ENCODE measurements at places on chromosomes 12 and 14.

GRCh38 chr12:120262852-120263747 is 2.4 kb downstream of the PXN start:
- no peak for DNase-seq

DNA sequence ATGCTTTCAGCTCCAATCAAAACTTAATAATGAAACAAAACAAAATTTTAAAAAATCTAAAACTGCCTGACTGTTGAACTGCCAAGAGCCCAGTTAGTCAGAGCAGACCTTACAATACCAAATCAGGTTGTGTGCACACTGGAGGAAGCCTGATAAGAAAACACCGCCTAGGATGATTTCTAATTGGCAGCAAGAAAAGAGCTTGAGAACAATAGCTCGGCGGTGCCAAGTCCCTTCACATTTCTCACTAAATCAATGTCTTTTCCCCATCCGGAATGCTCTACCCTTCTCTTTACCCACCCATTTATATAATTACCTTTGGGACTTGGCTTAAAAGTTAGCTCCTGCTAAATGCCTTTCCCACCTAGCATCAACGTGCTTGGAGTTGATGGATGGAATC is 256.7 kb downstream of the C12orf75 start:
- DNase-seq, result no peak

GRCh38 chr12:10354071-10354470 is 35.8 kb downstream of the KLRK1 start:
- DNase-seq, result no peak

DNA sequence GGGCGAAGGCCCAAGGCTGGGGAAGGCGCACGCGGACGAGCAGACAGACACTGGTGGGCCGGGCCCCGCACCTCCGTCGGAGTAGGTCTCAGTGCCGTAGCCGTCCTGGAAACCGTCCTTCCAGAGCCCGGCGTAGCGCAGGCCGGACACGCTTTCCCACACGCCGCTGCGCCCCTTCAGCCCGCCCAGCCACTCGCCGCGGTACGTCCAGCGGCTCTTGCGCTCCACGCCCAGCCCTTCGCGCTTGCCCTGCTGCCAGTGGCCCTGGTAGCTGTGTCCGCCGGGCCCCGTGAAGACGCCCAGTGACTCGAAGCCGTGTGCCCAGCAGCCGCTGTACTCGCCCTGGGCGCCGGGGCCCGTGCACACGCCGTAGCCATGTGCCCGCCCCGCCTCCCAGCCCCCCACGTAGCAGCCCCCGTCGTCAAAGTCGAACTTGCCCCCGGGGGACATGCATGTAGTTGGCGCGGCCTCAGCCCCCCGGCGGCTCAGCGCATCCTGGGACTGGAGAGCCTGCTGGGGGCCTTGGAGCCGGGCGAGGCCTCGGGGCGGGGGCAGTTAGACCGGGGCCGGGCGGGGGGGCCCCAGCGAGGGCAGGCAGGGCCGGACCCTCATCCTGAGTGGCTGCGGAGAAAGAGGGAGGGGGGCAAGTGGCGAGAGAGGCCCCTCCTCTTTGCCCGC is 1.4 kb downstream of the JPH4 start:
- DNase-seq, result no peak

DNA sequence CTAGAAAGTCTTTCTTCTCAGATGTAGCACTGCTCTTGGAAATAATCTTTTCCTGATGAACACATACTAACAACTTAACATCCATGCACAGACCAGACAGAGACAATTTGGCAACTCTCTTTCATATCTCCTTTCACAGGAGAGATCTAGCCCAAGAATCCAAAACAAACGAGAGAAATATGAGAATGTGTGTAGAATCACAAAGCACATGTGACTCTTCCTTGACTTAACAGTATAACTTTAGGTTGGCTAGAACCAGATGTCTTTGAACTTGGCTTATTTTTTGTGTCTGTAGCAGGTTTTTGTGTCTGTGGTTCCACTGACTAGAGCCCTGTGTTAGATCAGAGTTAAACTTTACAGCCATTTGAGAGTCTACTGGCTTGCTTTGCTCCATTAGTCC is 114.2 kb downstream of the STXBP6 start:
- DNase-seq, result no peak
